Stimulated activated CD8-positive, alpha-beta memory T cell treated with anti-CD3 and anti-CD28 coated beads, Interleukin-7, amount 100 ng/mL, for 4 hours (primary cell): ENCODE measurements at places on chromosomes 2 and 18.

DNA sequence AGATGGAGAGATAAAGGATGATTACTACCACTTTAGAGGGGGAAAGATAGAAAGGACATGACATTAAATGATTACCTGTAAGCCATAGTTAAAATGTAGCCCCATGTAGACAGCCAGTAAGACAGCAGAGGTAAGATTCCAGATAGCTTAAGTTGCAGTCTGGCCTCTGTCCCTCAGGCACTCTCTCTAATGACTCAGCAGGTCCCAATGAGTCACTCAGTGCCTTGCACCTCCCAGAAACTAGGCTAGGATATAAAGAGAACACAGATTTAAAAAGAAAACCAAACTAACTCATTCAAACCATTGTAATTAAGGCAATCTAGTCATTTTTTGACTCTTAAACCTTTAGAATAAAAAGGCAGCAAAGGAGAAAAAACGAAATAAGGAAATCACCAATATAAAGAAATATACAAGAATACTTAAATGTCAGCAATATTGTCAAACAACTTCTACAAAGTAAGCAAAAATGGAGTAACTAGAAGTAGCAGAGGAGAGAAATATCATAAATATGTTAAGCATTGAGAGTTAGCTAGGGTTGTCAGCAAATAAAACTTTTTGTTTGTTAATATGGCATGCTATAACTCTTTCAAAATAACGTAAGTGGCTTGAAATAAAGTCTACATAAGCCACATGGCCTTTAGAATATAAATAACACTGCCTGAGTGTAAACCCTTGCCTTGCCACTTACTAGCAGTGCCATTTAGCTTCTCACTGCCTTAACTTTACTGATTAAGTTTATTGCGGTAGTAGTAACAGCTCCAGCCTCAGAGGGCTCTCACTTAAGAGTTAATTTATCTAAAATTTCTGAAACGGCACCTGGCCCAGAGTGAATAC lies 48.5 kb downstream of the SOCS6 start:
- DNase-seq: no peak

GRCh38 chr2:49840428-49840975 lies 686.2 kb upstream of the FSHR start:
- no peak for DNase-seq

DNA sequence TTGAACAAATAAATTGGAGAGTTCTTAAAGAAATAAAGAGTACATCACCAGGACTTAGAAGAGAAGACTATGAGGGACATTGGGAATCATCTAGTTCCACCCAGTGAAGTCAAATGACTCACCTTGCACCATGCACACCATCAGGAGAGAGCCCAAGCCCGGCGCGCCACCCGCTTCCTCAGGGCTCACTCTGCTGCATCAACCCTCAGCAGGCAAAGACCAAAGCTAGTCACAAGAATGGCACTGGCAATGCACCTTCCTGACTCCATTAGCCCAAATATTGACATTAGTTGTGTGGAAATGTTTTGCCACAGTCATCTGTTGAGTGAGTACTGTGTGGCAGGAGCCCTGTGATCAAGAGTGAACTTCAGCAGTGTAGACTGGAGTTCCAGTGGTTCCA lies 7.1 kb upstream of the LYPD6B start:
- DNase-seq: no peak

DNA sequence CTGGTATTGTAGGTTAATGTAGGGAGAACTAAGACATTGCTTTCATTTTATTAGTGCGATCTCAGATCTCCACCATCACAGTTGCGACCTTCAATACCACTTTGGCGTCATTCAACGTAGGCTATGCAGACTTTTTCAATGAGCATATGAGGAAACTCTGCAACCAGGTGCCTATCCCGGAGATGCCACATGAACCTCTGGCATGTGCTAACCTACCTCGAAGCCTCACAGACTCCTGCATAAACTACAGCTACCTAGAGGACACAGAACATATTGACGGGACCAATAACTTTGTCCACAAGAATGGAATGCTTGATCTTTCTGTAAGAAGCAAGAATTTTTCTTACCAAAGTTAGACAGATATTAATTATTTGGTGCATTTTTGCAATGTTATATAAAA lies 47.3 kb downstream of the UNC80 start:
- no peak for DNase-seq

- DNase-seq: no peak
These were observed 484.9 kb upstream of the CRIM1 start for GRCh38 chr2:35870713-35871112.

- peak; percentile 88 for DNase-seq
These were observed at the start of gene HS6ST1 for GRCh38 chr2:128318776-128319464. Gene HS6ST1 (minus strand): TSS chr2:128318868. CDS start chr2:128318563, 305 bp downstream.

DNA sequence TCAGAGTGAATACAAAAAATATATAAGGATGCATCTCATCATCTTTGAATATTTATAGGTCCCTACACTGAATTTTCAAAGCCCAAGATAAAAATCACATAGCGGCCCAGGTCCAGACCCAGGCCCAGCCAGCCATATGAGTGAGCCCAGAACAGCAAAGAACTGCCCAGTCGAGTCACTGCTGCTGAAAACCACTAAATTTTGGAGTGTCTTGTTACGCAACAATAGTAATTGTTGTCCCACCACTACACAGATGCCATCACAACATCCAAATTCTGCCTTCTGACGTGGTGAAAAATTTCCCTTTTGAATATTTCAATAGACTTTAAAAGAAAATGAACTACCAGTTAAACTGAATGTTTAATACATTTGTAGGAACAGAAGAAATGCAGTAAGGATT lies 5.7 kb downstream of the C18orf32 start:
- DNase-seq: no peak

- peak; percentile 47 for DNase-seq
These were observed 31.7 kb upstream of the UBXN4 start for GRCh38 chr2:135709992-135710391.
